Ascending aorta (tissue), 2 donors: ENCODE measurements at places on chromosomes 16 and 17.
A peak's percentile ranks its signal among the peaks of the same experiment; 100 is the strongest.

GRCh38 chr16:8885674-8886592, 3.8 kb downstream of the LITAFD start:
- H3K27ac ChIP-seq: no peak overlapping the region
- no peak for DNase-seq
- H3K36me3 ChIP-seq: peaks cover 16% of the 10 kb centered on the region
- H3K4me3 ChIP-seq: no peak overlapping the region
- H3K4me1 ChIP-seq: no peaks in the 10 kb centered on the region
- no peaks in the 10 kb centered on the region for H3K27me3 ChIP-seq

DNA sequence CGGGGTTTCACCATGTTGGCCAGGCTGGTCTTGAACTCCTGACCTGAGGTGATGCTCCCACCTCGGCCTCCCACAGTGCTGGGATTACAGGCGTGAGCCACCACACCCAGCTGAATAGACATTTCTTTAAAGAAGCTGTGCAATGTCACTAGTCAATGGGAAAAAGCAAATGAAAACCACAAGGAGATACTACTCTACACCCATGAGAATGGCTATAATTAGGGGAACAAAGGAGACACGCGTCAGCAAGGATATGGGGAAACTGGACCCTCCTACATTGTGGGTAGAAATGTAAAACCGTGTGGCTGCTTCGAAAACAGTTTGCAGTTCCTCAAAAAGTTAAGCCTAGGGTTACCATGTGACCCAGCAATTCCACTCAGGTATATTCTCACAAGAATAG, 103.4 kb downstream of the VPS53 start:
- H3K4me3 ChIP-seq: no peak overlapping the region
- H3K27me3 ChIP-seq: no peaks in the 10 kb centered on the region
- no peak for DNase-seq
- no peak overlapping the region for H3K27ac ChIP-seq

DNA sequence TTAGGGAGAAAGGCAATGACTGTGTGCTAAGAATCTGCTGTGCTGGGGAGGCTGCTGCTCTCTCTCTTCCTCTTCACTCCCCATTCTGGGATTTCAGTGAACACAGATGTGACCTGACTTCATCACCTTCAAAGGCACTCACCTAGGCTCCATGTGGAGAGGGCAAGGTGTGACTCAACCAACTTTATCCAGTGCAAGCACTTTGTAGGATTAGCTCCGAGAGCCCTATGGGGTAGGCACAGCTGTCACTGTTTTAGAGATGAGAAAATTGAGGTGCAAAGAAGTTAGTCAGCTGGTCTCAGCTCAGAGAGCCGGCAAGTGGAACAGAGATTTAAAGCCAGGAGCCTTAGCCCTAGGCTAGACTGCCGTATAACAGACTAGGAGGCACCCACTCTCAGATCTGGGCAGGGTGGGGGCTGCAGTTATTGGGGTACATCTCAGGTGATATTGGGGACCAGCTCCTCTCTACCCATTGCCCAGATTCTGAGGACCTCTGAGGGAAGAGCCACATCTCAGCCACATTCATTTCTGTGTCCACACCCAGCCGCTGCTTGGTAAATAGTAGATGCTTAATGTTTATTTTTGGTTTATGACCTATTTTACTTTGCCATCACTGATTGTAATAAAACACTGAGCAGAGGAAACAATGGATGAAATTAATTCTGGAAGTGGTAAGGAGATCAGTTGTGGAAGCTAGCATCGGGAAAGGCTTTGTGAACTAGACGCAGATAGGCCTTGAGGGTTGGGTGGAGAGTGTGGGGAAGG, 138.8 kb downstream of the CCDC182 start:
- DNase-seq: no peak
- H3K4me1 ChIP-seq: peaks cover 9% of the 10 kb centered on the region
- H3K27me3 ChIP-seq: no peaks in the 10 kb centered on the region
- no peaks in the 10 kb centered on the region for H3K36me3 ChIP-seq
- H3K4me3 ChIP-seq: no peak overlapping the region

GRCh38 chr17:28944862-28945741, 6.2 kb downstream of the PHF12 start:
- no peak for DNase-seq
- H3K27ac ChIP-seq: peak overlapping the region; percentile 99
- no peak overlapping the region for H3K4me3 ChIP-seq
- peaks cover 51% of the 10 kb centered on the region for H3K4me1 ChIP-seq

DNA sequence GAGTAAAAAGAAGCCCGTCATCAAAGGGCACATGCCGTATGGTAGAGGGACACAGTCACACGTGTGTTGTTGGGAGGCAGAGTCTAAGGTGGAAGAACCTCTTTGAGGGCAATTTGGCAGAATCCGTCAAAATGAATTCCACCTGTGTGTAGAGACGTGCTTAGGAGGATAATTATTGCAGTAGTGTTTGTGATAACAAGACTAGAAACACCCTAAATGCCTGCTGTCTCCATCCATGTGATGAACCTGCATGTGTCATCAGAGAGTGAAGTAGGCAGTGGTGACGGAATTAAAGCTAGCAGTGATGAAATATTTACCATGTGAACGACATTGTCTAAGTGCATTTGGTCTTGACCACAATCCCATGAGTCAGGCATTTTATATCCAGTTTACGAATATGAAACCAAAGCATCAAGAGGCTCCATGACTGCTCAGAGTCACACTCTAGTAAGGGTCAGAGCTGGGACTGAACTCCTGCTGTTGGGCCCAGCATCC, 61.3 kb upstream of the ADORA2B start:
- H3K4me3 ChIP-seq: no peak overlapping the region

DNA sequence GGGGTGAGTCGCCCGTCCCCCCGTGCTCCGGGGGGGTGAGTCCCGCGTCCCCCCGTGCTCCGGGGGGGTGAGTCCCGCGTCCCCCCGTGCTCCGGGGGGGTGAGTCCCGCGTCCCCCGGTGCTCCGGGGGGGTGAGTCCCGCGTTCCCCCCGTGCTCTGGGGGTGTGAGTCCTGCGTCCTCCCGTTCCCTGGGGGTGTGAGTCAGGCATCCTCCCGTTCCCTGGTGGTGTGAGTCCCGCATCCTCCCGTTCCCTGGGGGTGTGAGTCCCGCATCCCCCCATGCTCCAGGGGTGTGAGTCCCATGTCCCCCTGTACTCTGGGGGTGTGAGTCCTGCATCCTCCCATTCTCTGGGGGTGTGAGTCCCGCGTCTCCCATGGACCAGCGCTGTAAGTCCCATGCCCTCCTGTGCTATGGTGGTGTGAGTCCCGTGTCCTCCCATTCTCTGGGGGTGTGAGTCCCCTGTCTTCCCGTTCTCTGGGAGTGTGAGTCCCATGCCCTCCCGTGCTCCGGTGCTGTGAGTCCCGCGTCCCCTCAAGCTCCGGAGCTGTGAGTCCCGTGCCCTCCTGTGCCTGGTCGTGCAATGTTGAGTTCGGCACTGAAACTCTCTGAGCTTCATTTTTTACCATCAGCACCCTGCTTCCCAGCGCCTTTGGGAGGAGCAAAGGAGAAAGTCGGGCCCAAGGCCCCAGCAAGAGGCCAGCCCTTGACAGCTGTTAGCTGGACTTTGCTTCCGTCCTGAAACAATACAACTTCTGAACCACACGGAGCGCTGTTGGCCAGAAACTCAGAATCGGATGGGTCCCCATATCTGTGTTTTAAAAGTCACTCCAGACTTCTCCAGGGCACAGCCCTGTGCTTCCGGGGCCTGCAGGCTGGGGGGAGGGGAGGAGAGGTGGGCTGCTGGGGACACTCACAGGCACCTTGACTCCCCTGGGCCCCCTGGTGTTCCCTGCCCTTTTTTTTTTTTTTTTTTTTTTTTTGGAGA, 11.5 kb upstream of the ZC3H18 start:
- no peaks in the 10 kb centered on the region for H3K36me3 ChIP-seq
- H3K4me1 ChIP-seq: no peaks in the 10 kb centered on the region
- no peaks in the 10 kb centered on the region for H3K27me3 ChIP-seq
- no peak for DNase-seq

- no peak overlapping the region for H3K27ac ChIP-seq
- no peak overlapping the region for H3K4me3 ChIP-seq
- DNase-seq: no peak
- no peaks in the 10 kb centered on the region for H3K36me3 ChIP-seq
These were observed 1.6 kb downstream of the CA4 start for GRCh38 chr17:60151355-60151754.

GRCh38 chr17:65457183-65457582, 104.3 kb downstream of the AXIN2 start:
- no peak overlapping the region for H3K27ac ChIP-seq
- H3K36me3 ChIP-seq: no peaks in the 10 kb centered on the region
- no peak overlapping the region for H3K4me3 ChIP-seq
- no peaks in the 10 kb centered on the region for H3K27me3 ChIP-seq

- peaks cover 17% of the 10 kb centered on the region for H3K4me1 ChIP-seq
- no peaks in the 10 kb centered on the region for H3K27me3 ChIP-seq
- H3K36me3 ChIP-seq: peaks cover 14% of the 10 kb centered on the region
- no peak for DNase-seq
- no peak overlapping the region for H3K27ac ChIP-seq
- H3K4me3 ChIP-seq: no peak overlapping the region
These were observed 4.0 kb upstream of the PHKG2 start for GRCh38 chr16:30744183-30744582.

- H3K4me3 ChIP-seq: no peak overlapping the region
- H3K27me3 ChIP-seq: no peaks in the 10 kb centered on the region
- H3K36me3 ChIP-seq: no peaks in the 10 kb centered on the region
These were observed 23.2 kb upstream of the LONP2 start for GRCh38 chr16:48220891-48221290.

GRCh38 chr17:77909236-77909635, 49.3 kb upstream of the TNRC6C start:
- no peaks in the 10 kb centered on the region for H3K27me3 ChIP-seq
- H3K27ac ChIP-seq: no peak overlapping the region
- H3K4me3 ChIP-seq: no peak overlapping the region
- DNase-seq: peak; percentile 67

GRCh38 chr17:302300-302698, 50.3 kb downstream of the RPH3AL start:
- H3K27ac ChIP-seq: no peak overlapping the region
- H3K27me3 ChIP-seq: no peaks in the 10 kb centered on the region
- H3K4me3 ChIP-seq: no peak overlapping the region
- no peaks in the 10 kb centered on the region for H3K4me1 ChIP-seq
- DNase-seq: no peak

DNA sequence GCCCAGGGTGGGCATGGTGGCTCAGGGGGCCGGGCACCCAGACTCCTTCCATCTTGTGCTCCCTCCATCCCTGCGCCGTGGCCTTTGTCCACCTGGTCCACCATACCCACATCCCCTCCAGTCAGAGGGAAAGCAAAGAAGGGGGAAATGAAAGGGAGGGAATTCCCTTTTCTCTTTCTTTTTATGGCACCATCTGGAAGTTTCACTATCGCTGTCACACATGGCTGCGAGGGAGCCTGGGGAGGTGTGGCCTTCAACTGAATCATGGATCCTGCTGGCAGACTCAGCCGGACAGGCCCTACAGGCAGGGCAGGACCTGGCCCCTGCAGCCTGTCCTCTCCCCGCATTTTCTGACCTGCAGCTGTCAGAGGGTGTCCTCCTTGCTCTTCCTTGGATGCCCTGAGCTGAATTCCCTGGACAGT, 6.2 kb downstream of the SLC12A3 start:
- no peaks in the 10 kb centered on the region for H3K36me3 ChIP-seq
- no peaks in the 10 kb centered on the region for H3K27me3 ChIP-seq
- H3K4me3 ChIP-seq: no peak overlapping the region
- H3K27ac ChIP-seq: no peak overlapping the region
- no peak for DNase-seq
- no peaks in the 10 kb centered on the region for H3K4me1 ChIP-seq

- H3K4me1 ChIP-seq: peaks cover 5% of the 10 kb centered on the region
- H3K4me3 ChIP-seq: peak overlapping the region; percentile 43
- DNase-seq: no peak
These were observed 6.8 kb downstream of the ACD start for GRCh38 chr16:67653128-67653788.

DNA sequence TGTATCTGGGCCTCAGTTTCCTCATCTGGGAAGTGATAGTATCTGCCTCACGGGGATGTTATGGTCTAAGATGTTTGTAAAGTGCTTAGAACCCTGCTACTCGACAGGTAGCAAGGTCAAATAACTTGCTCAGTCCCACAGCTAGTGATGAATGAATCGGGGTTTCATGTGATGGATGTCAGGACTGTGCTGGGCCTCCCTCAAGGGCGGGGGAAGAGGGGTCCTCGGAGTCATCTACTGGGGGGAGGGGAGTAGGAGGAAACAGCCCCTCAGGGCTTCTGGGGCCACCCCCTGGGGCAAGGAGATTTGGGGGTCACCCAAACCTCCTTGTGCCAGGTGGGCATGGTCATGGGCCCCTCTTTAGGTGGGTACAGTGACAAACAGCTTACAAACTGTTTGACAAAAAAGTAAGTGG, 732 bp downstream of the PNPO start:
- H3K4me3 ChIP-seq: peak overlapping the region; percentile 96
- H3K36me3 ChIP-seq: peaks cover 14% of the 10 kb centered on the region
- no peak for DNase-seq
- H3K4me1 ChIP-seq: peaks cover 7% of the 10 kb centered on the region

- H3K36me3 ChIP-seq: no peaks in the 10 kb centered on the region
- no peak for DNase-seq
- H3K27ac ChIP-seq: no peak overlapping the region
- no peaks in the 10 kb centered on the region for H3K4me1 ChIP-seq
- no peak overlapping the region for H3K4me3 ChIP-seq
- H3K27me3 ChIP-seq: no peaks in the 10 kb centered on the region
These were observed 51.0 kb upstream of the NOL11 start for GRCh38 chr17:67666710-67667109.

DNA sequence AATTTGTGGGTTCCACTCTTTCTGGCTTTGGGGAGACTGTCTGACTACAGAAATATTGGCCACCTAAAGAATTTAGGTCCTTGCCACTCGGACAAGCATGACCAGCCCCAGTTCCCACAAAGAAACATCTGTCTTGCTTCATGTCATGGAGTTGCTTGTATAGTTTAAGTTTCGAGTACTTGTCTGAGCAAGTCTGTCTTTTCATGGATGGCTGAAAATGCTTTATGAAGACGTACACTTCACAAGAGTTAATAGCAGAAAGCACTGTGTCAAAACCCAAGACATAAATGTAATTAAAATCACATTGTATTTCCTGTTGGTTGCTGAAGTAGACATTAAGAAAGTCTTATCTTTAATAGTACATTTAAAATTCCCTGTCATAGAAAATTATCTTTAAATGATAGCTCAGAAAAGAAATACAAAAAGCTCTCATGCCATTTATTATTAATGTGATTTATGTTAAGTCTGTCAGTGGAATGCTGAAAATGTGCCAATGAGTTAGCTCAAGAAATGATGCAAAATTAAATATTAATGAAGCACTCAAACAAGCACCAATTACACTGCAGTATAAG, 29.8 kb upstream of the XYLT2 start:
- no peak overlapping the region for H3K4me3 ChIP-seq
- no peaks in the 10 kb centered on the region for H3K4me1 ChIP-seq
- no peaks in the 10 kb centered on the region for H3K36me3 ChIP-seq

DNA sequence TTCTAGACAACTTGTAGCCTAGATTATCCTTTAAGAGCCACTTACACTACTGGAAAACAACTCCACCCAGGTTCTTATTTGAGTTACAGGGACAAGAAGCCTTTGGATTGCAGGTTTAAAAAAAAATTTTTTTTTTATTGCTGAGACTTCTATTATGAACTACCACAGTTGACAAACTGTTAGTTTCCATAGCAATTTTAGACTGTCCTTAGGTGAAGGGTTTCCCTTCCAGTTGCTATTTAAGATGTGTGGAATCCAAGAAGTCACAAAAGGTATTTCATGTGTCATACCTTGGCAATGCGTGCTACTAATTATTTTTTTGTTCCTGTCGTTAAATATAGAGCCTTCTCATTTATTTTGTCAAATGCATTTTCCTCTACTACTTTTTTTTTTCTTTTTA, 253.2 kb downstream of the PRKCA start:
- DNase-seq: no peak
- no peak overlapping the region for H3K27ac ChIP-seq
- H3K36me3 ChIP-seq: no peaks in the 10 kb centered on the region
- H3K27me3 ChIP-seq: no peaks in the 10 kb centered on the region
- H3K4me3 ChIP-seq: no peak overlapping the region
